ENCODE measurements at places on chromosomes 6 and 20. TPM values are rescaled to one million over a fixed set of nuclear protein-coding genes. Genes with fewer than 3 reads are reported as not detected.

TRIM31 gene
- not detected for total RNA-seq

FNDC11 gene
- total RNA-seq: 1.7 TPM

CASS4 gene
- 25.4 TPM for total RNA-seq

PTCHD4 gene
- total RNA-seq: 0.18 TPM

PIGT gene
- total RNA-seq: 67.5 TPM

EXOC2 gene
- 17.3 TPM for total RNA-seq

KIF25 gene
- total RNA-seq: 0.71 TPM

SLC52A3 gene
- not detected for total RNA-seq

TREML4 gene
- total RNA-seq: not detected

MCCD1 gene
- total RNA-seq: not detected

SAMD5 gene
- 1.2 TPM for total RNA-seq

TREM2 gene
- not detected for total RNA-seq

SEL1L2 gene
- not detected for total RNA-seq

ADGRF5 gene
- not detected for total RNA-seq

GPR6 gene
- total RNA-seq: not detected

SH3BGRL2 gene
- 8.3 TPM for total RNA-seq

BTNL2 gene
- total RNA-seq: not detected

ULBP2 gene
- 8.1 TPM for total RNA-seq

ABHD16B gene
- not detected for total RNA-seq

GABRR1 gene
- total RNA-seq: not detected

CRISP3 gene
- total RNA-seq: not detected

BPI gene
- not detected for total RNA-seq

TBX18 gene
- 6.3 TPM for total RNA-seq

EPHA7 gene
- under 0.01 TPM for total RNA-seq

All from myometrial cell (primary cell).